ENCODE measurements at places on chromosomes 3 and 15.

DNA sequence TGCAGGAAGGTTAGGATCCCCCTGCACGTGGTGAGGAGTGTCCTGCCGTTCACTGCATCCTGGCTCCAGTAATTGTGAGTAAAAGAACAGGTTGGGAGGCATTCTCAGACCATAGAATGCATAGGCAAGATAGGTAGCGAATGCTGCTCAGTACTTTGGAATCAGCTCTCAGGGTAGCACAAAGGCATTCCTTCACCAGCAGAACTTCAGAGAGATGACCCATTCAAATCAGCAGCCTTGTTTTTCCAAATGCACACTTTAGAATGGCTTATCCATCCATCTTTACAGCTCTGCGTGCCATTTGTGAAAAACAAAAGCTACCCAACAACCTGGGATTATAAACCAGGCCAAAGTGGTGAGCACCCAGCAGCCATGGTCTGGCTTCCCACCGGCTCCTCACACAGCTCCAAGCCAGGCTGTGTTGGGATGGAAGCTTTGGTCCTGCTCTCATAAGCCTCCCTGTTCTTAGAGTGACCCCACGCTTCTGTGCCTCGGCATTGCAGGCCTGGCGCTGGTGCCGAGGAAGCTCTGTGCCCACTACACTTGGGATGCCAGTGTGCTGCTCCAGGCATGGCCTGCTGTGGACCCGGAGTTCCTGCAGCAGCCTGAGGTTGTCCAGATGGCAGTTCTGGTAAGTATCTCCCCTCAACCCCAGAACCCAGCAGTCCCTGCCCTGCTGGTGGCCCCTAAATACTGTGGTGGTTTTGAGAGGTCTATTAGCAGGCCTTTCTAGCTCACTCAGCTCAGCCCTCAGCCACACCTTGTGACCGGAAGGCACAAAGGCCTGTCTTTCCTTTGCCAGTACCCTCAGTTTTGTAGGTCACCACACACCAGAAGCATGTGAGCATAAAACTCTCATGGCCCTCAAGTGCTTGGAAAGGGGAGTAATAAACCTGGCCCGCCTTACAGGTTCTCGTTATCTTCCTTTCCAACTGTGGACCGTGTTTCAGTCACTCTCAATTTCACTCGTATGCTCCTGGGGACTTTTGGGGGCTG, 52.9 kb upstream of the LIMD1 start:
- DNase-seq = no peak

- no peak for DNase-seq
These were observed 240.1 kb downstream of the ISL2 start for GRCh38 chr15:76576523-76577279.

- no peak for DNase-seq
These were observed 202.9 kb downstream of the ZMAT3 start for GRCh38 chr3:178868681-178869080.

- DNase-seq = no peak
These were observed 1.7 kb downstream of the LTK start for GRCh38 chr15:41511899-41512369.

- DNase-seq = no peak
These were observed 12.3 kb downstream of the NUDT16 start for GRCh38 chr3:131393868-131394267.

GRCh38 chr3:111715911-111716523, 120.9 kb upstream of the ZBED2 start:
- peak; percentile 6 for DNase-seq

- no peak for DNase-seq
These were observed 6.8 kb upstream of the TRH start for GRCh38 chr3:129967761-129968160.

DNA sequence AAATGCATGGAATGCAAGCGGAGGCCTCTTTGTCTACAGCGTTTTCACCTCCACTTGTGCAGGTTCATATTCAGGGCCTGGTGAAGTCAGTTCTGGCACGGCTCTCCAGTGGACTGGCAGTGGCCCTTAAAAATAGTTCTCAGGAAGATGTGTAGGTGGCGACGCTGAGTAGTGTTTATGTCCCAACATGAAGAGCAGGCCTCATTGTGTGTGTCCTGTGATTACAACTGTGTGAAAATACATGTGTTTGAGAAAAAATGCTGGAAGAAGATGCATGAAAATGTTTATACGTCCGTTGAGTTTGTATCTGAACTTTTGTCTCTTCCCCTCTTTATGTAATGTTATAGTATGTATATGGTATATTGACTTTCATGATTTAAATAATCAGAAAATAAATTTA, 7.2 kb downstream of the LIPC start:
- DNase-seq = no peak

GRCh38 chr15:70589221-70589620, 174.1 kb downstream of the UACA start:
- DNase-seq = no peak

DNA sequence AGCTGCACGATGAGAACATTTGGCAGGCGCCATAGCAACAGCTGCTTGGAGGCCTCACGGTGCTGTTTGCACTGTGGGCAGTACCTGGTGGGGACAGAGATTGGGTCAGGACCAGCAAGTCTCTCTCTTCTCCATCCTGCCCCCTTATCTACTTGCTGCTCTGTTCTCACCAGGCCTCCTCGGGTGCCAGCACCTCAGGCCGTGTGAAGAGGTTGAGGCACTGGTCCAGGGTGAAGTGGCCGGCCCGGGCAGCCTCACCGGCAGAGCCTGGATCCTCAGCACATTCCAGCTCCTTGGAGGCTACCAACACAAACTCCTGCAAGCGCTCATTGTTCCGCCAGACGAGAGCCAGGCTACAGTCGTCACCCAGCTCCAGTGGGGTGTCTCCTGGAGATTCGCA, 6.2 kb upstream of the QARS1 start:
- no peak for DNase-seq

- DNase-seq = no peak
These were observed 21.9 kb upstream of the SLC30A4 start for GRCh38 chr15:45544266-45545023.

- DNase-seq = peak; percentile 55
These were observed 15.4 kb downstream of the TPRA1 start for GRCh38 chr3:127574880-127575878.

DNA sequence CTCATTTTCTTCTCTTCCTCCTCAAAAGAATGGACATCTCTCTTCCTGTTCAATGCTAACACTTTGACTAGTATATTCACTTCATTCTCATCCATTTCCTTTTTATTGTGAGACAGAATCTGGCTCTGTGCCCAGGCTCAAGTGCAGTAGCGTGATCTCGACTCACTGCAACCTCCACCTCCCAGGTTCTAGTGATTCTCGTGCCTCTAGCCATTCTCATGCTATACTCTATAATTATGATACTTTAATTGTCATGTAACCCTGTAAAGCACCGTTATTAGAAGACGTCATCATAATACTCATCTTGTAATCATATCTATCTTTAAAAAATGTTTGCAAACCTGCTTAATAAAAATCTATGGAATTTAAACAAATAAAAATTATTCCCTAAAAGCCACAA, 107.0 kb downstream of the SHOX2 start:
- DNase-seq = no peak

- no peak for DNase-seq
These were observed 9.5 kb upstream of the SLC6A6 start for GRCh38 chr3:14392803-14393319.

DNA sequence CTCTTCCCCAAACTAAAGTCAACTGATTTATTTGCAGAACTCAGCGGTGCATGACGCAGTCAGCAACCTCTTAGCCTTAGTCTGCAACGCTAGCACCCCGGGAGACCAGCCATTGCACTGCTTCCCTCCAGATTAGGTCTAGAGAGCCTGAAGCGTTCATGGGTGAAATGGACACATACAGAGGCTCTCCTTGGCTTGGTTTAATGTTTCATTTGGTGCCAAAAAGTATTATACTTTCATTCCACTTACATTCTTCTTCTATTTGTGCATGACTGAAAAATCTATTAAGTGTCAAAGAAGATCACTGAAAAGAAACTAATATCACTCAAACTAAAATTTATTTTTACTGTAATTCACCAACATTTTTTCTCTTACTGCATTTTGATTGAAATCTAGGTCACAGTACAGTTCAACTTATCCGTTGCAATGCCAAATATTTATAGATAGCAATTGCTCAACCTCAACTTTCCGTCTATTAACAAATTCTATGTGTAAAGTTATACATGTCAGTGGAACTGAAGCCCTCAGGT, 116.2 kb downstream of the ROBO1 start:
- no peak for DNase-seq

GRCh38 chr3:16474216-16474615, 39.3 kb downstream of the RFTN1 start:
- DNase-seq = no peak

- no peak for DNase-seq
These were observed 2.0 kb upstream of the ST8SIA2 start for GRCh38 chr15:92391640-92392039.

DNA sequence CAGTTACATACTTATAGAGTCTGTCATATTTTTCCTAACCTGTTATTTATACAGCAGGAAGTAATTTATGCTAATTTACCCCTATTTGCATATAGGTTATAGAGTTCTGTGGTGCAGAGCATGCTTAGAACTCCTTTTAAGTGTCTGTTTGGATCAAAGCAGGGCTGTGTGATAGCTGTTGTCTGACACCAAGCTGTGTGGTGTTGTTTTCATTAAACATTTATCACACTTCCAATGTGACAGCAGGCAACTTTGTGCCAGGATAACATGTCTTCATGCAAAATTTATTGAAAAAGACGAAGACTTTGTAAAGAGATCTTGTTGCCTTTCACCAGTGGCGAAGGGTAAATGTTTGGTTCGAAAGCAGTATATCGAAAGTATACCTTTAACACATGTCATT, 100.2 kb downstream of the RSRC1 start:
- DNase-seq = no peak

DNA sequence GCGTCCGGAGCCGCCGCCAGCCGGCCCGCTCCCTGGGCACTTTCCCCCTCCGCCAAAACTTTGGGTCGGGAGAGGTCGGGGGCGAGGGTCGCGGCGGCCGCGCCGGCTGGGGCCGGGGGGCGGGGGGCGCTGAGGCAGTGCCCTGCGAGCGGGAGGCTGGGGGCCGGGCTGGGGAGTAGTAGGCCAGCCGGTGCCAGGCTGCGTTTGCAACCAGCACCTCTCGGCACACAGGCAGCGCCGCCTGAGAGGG, 452 bp downstream of the BBX start:
- no peak for DNase-seq

DNA sequence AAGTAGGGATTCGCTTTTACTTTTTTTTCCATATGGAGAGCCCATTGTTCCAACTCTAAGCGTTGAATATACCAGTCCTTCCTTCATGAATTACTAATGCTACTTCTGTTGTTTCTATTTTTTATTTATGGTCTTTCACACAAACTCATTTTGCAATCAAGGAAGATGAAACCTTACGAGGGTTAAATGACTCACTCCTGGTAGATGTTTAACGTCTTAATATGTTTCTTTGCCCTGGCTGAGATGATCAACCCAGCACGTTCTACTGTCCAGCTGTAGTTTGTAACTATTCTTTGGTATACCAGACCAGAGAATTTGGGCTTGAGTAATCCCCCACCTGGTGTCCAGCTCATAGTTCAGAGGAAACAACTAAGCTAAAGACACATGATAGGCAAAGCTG, 23.1 kb downstream of the CDCP1 start:
- no peak for DNase-seq

GRCh38 chr15:64640146-64640871, 135.1 kb downstream of the RBPMS2 start:
- DNase-seq = no peak

DNA sequence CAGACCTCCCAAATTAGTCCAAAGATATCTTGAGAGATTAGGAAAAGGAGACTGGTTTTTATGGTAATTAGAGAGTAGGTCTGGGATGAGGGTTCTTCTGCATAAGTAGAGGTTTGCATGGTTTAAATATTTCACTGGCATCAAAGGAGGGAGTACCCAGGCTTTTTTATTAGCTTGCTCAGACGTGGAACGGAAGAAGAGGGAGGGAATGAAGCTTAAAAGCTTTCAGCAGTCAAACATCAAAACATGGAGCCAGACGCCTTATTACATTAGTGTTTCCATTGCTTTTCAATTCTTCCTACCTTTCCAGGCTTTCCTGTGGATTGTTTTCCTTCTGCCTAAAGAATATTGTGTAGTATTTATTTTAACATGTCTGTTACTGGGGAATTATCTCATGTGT, 342.1 kb upstream of the SOX2 start:
- DNase-seq = no peak

DNA sequence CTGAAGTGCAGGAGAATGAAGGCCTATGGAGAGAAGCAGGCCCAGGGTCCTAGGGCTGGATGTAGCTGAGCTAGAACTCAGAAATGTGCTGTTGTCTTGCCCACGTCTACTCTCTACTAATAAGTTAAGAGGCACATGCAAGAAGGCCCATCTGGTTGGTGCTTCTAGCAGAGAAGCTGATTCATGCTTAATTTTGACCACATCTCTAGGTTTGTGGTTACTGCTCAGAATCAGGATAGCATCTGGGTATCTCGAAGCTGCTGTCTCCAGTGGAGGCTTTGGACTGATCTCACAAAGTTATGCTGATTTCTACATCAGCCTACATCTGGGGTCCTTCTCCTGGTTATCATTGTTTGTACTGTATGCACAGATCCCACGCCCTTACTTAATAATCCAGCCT, 87.3 kb downstream of the CACNA1D start:
- no peak for DNase-seq

GRCh38 chr3:183449391-183449790, 21.0 kb upstream of the MCF2L2 start:
- no peak for DNase-seq

GRCh38 chr3:117657278-117657677, 947.7 kb downstream of the TUSC7 start:
- DNase-seq = no peak

DNA sequence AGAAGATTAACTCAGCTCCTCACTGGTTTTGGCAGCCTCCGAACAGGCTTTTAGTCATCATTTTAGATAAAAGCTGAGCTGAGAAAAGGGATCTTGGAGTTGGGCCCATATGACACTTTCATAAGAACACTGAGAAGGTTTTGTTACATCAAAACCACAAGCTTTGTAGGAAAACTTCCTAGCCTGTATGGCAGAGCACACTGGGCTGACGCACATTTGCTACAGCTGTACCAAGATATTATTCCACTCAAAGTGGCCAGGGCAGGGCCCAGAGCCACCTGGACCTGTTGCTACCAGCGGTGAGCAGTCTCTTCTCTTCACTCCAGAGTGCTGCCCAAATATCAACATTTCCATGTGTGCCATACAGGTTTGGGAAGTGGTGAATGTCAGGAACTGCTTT, 160.5 kb upstream of the CCDC54 start:
- DNase-seq = no peak

All from activated naive CD8-positive, alpha-beta T cell treated with anti-CD3 and anti-CD28 coated beads, Interleukin-2, amount 50 U/mL, for 16 hours (primary cell).